ENCODE measurements at places on chromosomes 5 and 9.

GRCh38 chr5:139389701-139390638, at the start of gene MZB1:
TSS of gene MZB1 (minus strand) at chr5:139389913. CDS start at chr5:139389856, 57 bp downstream.
- DNase-seq: no peak

DNA sequence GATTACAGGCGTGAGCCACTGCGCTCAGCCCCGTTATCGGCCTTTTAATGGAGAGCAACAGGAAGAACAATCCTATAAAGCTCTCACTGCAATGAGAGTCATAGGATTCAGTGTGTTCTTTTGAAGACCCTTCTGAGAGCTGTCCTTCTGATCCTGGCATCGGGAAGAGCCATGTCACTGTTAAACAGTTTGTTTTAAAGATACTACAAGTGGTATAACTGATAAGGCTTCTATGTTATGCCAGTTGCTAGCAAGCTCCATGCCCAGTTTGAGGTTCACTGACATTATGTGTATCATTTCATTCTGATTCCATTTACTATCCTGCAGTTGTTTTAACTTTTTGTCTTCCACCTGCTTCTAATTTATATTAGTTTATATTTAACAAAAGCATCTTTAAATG, 55.8 kb downstream of the GNAQ start:
- no peak for DNase-seq

GRCh38 chr9:4259489-4259888, 40.4 kb downstream of the GLIS3 start:
- no peak for DNase-seq

GRCh38 chr9:35054185-35054835, 18.1 kb downstream of the VCP start:
- DNase-seq: no peak

- DNase-seq: no peak
Observed at GRCh38 chr9:31084350-31084749, 1300.1 kb upstream of the ACO1 start.

DNA sequence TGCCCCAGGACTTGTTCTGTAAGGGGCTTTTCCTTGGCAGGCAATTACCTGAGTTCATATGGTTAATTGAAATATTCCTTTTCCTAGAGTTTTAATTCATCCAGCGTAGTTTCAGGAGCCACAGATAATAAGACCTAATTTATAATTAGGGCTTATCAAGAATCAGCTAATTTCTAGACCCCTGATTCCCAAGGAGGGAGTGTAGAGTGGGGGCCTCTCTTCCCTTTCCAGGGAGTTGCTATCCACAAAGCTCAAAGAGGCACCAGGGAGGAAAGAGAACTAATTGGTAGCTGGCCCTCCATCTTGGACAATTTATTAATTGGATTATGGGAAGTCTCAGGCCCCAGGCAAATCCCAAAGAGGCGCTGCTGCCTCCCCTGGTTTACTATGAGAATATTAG, 75.8 kb upstream of the ZNF618 start:
- DNase-seq: no peak

Data from stimulated activated CD4-positive, alpha-beta T cell treated with anti-CD3 and anti-CD28 coated beads, Interleukin-12 subunit alpha, Interleukin-12 subunit beta, amount 100 ng/mL, for 24 hours (primary cell).